Stimulated activated CD8-positive, alpha-beta memory T cell treated with anti-CD3 and anti-CD28 coated beads, Interleukin-4, amount 100 ng/mL, for 1 hour (primary cell): ENCODE measurements at places on chromosomes 1 and 21.

- no peak for DNase-seq
These were observed 134.9 kb downstream of the FASLG start for GRCh38 chr1:172793823-172794222.

GRCh38 chr1:233268389-233269022 is 27.0 kb downstream of the PCNX2 start:
- no peak for DNase-seq

GRCh38 chr1:161864577-161864976 is 98.5 kb downstream of the ATF6 start:
- DNase-seq = no peak

GRCh38 chr21:42754270-42754933 is 101.0 kb downstream of the PDE9A start:
- DNase-seq = no peak

- DNase-seq = no peak
These were observed 11.9 kb downstream of the PTP4A2 start for GRCh38 chr1:31926252-31926651.

DNA sequence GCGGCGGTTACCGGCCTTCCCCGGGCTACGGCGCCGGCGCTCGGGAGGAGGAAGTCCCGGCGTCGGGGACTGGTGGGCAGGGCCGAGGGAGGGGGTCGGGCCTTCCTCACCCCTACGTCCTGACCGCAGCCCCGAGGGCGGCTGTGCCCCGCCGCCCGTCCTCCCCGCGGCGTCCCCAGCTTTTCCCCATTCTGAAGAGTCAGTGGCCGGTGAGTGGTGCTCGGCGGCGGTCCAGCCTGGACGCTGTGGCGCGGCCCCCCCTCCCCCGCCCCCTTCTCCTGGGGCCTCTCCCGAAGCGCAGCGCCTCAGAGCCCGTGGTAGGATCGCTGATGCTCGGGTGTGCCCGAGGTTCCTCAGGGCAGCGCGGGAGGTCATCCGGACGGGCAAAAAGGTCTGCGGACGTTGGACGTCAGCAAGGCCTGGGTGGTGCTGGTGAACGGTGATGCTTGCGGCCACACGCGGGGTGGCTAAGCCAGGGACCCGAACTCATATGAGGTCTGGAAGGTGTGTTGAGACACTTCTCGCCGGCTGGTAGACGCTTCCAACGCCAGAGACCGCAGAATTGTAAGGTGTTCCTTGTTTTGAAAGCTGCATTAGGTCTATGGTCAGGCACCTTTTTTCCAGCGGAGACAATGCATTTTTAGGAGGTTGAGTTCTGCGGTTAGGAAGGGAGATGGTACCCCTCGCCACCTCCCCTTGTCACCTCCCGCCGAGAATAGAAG is 725 bp downstream of the SLC25A33 start:
- peak; percentile 7 for DNase-seq

- no peak for DNase-seq
These were observed 30.2 kb upstream of the RGS7 start for GRCh38 chr1:241387216-241387615.

DNA sequence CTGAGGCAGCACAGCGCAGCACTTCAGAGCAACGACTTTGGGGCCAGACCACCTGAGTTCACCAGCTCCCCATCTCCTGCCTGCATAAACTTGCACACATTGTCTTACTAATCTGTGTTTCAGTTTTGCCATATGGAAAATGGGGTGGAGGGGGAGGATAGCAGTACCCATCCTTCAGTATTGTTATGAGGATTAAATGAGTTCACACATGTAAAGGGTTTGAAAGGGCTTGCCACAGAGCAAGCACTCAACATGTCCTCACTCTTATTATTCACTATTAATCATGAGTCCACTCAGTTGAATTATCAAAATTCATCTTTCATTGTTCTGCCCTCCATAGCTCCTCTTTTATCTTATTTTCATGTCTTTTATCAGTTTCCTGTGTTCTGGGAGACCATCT is 40.1 kb upstream of the BMP8B start:
- DNase-seq = no peak

GRCh38 chr21:35071347-35071746 is 22.2 kb upstream of the RUNX1 start:
- DNase-seq = no peak

DNA sequence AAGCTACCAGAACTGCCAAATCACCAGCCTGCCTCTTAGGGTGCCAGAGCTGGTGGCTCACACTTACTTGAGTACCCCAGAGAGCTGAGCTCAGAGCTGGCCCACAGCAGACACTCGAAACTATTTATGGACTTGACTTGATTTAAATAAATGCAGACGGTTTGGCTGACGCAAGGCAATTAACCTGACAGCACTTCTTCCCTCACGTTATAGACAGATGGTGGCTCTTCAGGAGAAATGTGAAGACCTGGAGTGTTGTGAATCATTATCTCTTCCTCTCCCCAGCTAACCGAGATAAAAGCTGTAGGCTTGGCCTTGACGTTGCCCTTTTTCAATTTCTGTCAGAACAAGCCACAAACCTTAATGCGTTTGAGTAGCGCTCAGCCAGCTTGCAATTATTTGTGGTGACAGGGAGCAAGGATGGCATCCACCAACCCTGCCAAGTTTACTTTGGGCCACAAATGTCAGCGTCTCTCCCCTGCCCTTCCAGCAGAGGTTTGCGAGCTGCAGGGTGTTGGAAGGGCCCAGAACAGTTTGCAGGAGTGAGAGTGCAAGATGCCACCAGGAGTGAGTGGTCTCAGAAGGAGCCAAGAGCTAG is 34.0 kb upstream of the BCAR3 start:
- DNase-seq = no peak

DNA sequence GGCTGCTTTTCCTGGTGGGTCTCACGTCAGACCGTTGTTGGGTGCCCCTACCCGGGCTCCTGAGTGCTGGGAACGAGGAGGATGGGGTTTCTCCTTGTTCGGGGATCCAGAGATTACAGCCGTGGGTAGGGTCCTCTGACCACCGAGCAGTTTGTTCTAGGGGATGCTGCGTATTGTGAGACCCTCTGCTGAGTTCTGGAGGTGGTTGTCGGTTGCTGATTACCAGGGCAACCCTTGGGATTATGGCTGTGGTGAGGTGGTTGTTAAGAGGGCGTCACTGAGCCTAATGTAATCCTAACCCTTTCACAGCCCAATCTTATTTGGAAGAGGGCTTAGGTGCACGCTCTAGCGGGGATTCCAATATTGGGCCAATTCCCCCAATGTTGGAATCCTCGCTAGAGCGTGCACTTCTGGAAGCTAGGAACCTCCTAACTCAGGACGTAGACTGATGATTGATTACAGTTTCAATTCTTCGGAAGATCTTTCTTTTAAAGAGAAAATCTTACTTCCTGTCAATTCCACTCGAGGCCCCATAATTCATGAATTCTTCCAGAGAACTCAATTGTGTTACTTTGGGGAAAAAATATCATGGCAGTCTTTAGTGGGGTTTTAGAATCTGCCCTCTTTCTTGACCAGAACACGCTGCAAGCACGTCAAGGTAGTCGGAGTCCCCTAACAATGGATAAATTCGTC is 483 bp downstream of the TCEANC2 start:
- no peak for DNase-seq

- DNase-seq = no peak
These were observed 38.7 kb downstream of the MAPKAPK2 start for GRCh38 chr1:206723462-206723804.

- no peak for DNase-seq
These were observed 6.8 kb upstream of the SFN start for GRCh38 chr1:26856181-26856580.

- DNase-seq = no peak
These were observed 26.9 kb upstream of the ESRRG start for GRCh38 chr1:216750031-216750627.

DNA sequence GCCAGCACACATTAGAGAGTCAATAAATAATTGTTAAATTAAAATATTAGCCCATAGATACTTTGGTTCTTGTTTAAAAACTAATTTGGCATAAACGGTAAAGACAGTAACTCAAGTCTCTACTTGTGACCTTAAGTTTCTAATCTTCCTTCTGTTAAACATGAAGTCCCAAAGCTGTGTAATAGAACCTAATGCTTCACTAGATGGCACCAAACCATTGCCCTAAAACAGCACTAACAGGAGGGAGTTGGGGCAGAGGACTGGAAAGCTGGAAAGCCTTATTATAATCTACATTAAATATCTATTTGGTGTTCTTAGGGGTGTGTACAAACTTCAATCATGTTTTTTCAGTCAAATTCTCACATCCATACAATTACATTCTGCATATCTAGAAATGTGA is 176.7 kb downstream of the OLFM3 start:
- DNase-seq = no peak

GRCh38 chr21:38859852-38860251 is 54.1 kb downstream of the ETS2 start:
- DNase-seq = no peak

- DNase-seq = no peak
These were observed 3.1 kb upstream of the HMGCS2 start for GRCh38 chr1:119771770-119772169.
